ENCODE measurements at places on chromosomes 3 and 15.

GRCh38 chr3:20280257-20280656 is 94.3 kb upstream of the SGO1 start:
- DNase-seq: no peak

GRCh38 chr3:111299192-111299615 is 227.6 kb downstream of the NECTIN3 start:
- no peak for DNase-seq

DNA sequence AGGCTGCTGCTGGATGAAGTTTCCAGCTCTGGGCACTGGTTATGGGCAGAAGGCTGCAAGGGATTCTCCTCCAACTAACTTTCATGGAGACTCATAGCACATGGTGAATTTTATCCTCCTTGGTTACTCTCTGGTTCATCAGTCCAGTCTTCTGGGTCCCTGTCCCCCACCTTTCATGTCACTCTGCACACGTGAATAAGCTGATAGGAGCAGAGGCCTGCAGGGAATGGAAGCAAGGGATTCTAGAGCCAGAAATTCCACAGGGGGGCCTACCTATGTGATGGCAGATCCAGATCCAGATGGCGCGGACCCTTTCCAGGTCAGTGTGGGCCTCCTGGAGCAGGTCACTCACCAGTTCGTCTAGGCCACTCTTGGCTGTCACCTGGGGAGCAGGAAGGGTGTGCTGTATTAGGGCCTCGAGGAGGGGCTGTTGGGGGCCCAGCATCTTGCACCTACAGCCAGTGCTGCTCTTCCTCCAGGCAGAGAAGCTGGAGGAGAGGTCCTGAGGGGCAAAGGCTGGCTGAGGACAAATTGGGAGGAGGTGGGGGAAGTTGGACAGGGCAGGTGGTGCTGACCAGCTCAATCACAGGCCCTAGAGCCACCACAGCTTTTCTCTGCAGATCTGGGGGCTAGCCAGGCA is 30.2 kb downstream of the KY start:
- no peak for DNase-seq

DNA sequence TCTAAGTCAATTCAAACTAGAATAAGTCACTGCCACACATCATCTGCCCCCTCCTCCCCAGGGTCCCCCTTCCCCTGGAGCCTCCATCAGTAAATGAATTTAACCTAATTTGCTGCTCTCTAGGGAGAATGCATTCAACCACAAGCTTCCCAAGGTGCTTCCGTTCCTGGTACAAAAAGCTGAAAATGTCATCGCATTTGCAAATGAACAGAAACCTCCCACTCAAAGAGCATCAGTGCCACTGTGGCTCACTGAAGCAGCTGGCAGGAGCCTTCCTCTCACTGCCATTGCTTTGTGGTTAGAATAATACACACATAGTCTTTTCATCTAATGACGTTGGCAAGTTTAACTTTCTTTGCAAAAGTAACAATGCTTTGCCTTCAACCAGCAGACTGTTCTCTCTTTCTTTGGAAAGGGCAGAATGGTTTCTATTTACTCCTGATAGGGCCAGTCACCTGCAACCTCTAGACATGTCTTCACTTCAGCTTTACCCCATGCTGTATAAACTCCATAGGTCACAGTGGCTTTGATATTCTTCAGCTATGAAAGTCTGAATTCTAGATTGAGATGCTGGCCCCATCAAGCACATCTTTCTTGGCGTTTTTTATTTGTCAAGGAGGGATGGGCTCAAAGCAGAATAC is 238.1 kb downstream of the CPNE4 start:
- DNase-seq: no peak

GRCh38 chr3:15647611-15648167 is 46.1 kb downstream of the BTD start:
- DNase-seq: no peak

DNA sequence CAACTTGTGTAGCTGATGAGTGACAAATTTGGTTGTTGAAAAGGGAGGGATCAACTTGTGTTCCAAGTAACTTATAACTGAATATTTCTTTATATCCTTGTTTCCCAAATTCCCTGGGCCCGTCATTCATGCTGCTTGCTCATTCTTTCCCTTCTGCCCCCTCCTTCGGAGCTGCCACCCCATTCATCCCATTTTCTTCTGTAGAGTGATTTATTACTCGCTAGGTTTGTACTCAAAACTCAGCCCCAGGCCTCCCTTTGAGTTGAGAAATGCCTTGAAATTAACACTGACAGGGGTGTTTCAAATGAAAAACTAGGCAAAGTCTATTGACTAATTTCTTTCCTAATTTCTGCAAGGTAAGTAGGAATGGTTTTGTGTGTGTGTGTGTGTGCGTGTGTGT is 277.4 kb upstream of the SLCO3A1 start:
- DNase-seq: no peak

DNA sequence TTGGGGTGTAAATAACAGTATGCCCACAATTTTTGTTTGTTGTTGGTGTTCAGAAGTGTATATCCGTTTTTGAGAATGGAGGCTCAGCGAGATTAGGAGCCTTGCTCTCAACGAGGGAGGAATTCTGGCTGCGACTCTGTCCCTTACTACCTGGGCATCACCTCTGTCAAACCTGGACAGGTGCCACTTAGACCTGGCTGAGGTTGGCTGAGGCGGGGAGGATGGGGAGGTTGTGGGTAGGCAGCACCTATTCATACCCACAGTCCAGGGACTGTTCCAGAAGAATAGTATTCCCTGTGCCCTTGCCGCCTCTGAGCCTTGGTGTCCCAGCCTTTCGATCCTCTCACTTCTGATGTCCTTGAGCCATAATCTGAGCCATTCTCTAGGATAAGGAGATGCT is 99.9 kb downstream of the LINGO1 start:
- DNase-seq: no peak

GRCh38 chr15:88848203-88848602 is 45.0 kb downstream of the ACAN start:
- no peak for DNase-seq

- no peak for DNase-seq
These were observed 55.4 kb downstream of the B3GALNT1 start for GRCh38 chr3:161049683-161050248.

DNA sequence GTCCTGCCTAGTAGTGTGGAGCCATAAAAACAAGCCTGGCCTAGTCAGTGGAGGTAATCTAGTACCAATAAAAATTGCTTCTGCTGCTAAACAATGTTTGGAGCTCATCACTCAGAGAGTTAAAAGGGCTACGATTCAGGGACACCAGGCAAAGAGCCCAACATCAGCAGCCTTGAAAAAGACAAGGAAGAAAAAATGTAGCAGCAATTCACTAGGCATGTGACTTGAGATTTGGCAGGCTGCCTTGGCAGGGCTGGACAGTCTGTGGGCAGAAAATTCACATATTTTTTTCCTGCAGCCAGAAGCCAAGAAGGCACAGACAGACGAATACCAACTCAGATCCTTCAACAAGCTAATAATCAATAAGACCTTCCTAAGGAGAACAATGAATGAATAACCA is 47.2 kb downstream of the IGSF11 start:
- DNase-seq: peak; percentile 76

GRCh38 chr15:75738014-75738646 is 25.5 kb upstream of the CSPG4 start:
- DNase-seq: no peak

DNA sequence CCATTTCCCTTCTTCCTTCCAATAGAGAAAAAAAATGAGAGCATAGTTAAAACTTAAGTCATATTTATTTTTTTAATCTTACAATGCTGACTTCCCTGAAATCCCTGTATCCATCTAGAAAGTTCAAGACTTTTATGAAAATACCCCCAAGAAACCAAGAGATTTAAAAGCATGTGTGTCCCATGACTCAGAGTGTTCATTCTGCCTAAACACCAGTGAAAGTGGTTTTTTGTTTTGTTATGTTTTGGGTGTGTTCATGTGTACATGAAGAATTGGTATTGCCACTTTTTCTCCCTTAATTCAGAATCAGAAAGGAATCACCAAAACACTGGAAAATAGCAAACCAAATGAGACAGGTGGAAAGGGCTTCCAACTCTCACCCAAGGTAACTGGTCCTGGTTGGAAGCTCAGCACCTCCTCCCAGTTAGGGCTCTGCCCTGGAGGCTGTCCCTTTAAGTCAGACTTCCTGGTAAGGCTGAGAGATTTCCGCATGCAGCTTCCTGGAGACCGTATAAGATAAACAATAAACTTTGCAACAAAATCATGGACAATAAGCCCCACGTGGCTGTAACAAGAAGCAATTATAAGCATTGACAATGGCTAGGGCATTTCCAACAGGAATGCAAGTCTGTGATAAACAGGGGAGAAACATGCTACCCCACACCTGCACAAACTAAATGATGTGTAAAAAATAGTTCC is 121.9 kb upstream of the ARHGEF3 start:
- DNase-seq: peak; percentile 44

DNA sequence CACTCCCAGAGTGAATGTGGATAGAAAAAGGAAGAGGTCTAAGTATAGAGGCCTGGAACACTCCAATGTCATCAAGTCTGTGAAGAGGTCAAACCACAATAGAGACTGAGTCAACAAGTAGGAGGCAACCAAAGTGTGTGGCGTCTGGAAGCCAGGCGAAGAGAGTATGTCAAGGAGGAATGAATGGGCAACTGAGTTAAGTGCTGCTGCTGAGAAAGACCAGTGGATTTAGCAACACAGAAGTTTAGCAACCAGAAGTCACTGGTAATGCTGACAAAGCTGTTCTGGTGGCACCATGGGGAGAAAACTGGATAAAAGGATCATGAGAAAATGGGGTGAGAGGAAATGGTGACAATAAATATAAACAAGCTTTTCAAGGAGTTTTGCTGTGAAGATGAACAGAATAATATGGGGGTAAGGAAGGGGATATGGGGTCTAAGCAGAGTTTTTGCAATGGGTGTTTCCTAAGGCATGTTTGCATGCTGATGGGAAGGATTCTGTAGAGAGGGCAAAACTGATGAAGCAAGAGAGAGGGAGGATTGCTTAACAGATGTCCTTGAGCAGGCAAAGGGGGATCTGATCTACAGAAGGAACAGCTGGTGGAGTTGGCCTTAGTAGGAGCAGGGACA is 38.4 kb downstream of the PCOLCE2 start:
- DNase-seq: no peak

- DNase-seq: no peak
These were observed 92.8 kb downstream of the FNDC3B start for GRCh38 chr3:172132159-172132586.

- DNase-seq: no peak
These were observed 65.5 kb downstream of the SSUH2 start for GRCh38 chr3:8579096-8579495.

GRCh38 chr3:154779571-154779970 is 300.5 kb upstream of the MME start:
- DNase-seq: peak; percentile 26

DNA sequence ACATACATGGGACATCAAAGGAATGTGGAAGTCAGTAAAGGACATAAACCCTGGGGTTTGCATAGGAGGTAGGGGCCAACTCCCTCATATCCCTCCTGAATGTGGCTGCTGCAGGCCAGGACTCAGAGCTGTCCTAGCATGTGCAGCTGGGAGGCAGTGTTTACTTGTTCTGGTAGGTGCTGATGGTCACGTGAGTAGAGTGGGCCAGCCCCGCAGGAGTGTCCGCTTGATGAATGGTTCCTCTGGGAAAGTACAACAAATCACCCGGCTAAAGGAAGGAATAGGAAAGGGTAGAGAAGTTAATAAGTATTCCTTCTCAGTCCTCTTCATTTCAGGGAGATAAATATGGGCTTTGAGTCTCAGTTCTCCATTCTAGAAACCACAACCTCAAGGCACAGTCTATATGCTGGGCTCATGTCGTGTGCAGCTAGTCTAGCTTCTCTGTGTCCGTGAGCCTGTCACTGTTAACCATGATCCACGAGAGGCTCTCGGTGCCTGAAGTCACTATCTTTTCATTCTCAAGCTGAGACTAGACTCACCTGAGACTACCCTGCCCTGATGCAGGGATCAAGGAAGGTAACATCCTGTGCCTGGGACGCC is 17.9 kb downstream of the RIOX2 start:
- no peak for DNase-seq

GRCh38 chr3:122502139-122502538 is 12.6 kb downstream of the KPNA1 start:
- DNase-seq: no peak
